Activated T-helper 2 cell treated with anti-CD3 and anti-CD28 coated beads, Interferon-gamma antibody, Interleukin-2, Interleukin-4, amounts not matched to agents 10 μg/mL and 5 μg/mL and 100 μg/mL, durations not matched to agents 14 hours and 24 hours and 36 hours (primary cell): ENCODE measurements at places on chromosomes 1 and 21. TPM values are rescaled to one million over a fixed set of nuclear protein-coding genes. Genes with fewer than 3 reads are reported as not detected.

Gene AIRE
- total RNA-seq: not detected in 2 replicates

Gene CYP4A22
- not detected in 2 replicates for total RNA-seq

Gene KCNE2
- total RNA-seq: not detected in 2 replicates

Gene ITLN2
- not detected in 2 replicates for total RNA-seq
